ENCODE measurements at places on chromosomes 2 and 18. TPM values are rescaled to one million over a fixed set of nuclear protein-coding genes. Genes with fewer than 3 reads are reported as not detected.

CCBE1 gene
- total RNA-seq = 0.27 TPM

DNA sequence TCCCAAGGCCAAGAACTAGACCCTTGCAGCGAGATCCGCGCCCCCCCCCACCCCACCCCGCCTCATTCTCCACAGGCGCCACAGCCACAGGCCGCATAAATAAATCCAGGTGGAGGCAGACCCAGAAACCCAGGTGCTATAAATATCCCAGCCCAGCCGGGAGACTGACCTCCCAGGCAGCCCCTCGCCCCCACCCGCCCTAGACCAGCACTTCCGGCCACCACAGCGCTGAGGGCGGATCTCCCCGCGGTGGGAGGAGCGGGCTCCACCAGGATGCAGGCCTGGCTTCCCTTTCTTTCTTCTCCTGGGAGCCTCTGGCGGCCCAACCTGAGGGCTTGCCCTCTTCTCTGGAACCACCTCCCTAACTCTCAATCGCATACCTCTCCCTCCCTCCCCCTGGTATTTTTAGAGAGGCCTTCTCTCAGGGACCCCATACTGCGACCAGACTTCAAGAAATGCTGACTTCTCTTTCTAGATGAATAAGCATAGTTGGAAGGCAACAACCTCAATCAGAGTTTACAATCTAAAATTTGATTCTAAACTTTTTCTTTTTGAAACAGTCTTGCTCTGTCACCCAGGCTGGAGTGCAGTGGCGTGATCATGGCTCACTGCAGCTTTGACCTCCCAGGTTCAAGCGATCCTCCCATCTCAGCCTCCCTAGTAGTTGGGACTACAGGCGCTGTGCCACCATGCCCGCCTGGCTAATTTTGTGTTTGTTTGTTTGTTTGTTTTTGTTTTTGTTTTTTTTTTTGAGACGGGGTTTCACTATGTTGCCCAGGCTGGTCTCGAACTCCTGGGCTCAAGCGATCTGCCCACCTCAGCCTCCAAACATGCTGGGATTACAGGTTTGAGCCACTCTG, 55.0 kb downstream of the PKDCC start:
- H3K4me1 ChIP-seq = peaks cover 15% of the 10 kb centered on the region
- peak overlapping the region; percentile 73 for H3K27ac ChIP-seq
- peak; percentile 68 for DNase-seq
- H3K27me3 ChIP-seq = no peaks in the 10 kb centered on the region

DNA sequence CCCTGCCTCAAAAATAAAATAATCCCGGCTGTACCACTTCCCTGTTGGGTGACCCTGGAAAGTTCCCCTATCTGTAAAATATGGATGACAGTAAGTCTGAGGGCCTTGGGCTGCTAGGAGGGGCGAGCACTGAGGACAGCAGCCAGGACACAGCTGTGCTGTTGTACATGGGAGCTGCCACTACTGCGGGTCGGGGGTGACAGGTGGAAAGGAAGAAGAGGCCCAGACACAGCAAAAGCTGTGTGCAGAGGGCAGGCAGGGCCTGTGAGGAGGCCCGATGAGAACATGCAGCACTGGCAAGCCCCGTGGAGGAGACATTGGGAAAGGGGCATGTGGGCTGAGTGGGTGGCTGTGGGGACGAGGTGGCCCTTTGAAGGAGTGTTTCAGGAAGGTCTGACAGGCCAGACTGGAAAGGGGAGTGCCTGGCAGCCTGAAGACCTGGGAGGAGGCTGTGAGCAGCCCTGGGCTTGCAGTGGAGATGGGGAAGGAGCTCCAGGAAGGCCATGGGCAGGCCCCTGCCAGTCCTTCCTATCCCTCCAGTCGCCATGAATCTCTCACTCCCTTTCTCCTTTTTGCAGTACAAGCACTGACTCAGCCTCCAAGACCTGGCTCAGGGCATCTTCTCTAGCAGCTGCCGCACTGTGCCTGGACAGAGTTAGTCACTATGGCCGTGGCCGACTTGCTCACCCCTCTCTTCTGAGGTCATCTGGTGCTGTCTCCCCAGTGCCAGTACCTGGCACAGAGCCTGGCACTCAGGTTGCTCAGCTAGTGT, 28.9 kb upstream of the SEMA4C start:
- H3K27me3 ChIP-seq = no peaks in the 10 kb centered on the region
- peaks cover 10% of the 10 kb centered on the region for H3K4me1 ChIP-seq

- H3K36me3 ChIP-seq = no peaks in the 10 kb centered on the region
- no peaks in the 10 kb centered on the region for H3K27me3 ChIP-seq
- no peak overlapping the region for H3K4me3 ChIP-seq
- DNase-seq = no peak
- H3K4me1 ChIP-seq = peaks cover 7% of the 10 kb centered on the region
Measured at GRCh38 chr2:73063909-73064875, 7.3 kb downstream of the SFXN5 start.

- no peak overlapping the region for H3K27ac ChIP-seq
- H3K27me3 ChIP-seq = no peaks in the 10 kb centered on the region
- H3K4me1 ChIP-seq = no peaks in the 10 kb centered on the region
- no peak overlapping the region for H3K4me3 ChIP-seq
Measured at GRCh38 chr2:170155723-170156253, 22.2 kb upstream of the MYO3B start.

DNA sequence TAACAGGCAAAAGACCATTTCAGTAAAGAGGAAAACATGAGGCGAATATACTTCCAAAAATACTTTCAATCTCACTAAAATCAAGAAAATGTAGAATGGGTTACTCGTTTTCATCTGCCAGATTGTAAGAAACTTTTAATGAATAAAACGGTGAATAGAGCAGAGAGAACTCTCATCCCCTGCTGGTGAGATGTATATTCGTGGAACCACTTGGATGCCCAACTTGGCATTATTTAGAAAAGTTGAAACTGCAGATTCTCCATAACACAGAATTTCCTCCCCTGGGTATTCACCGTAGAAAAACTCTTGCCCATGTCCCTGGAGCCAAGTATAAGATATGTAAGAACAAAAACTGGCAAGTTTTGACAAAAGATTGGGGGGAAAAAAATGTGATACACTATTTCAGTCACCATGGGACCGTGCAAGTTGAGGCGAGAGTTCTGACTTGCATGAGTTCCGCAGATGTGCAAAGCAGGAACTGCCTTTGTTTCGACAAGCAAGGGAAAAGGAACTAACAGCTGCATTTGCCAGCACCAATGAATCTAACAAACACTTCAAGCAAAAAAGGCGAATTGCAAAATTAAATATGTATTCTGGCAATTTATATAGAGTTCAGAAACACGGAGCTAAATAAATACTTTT, 14.8 kb downstream of the TIMM21 start:
- DNase-seq = no peak
- H3K27ac ChIP-seq = no peak overlapping the region
- H3K4me1 ChIP-seq = no peaks in the 10 kb centered on the region

GRCh38 chr18:52216666-52217065, 123.3 kb upstream of the DCC start:
- H3K4me1 ChIP-seq = no peaks in the 10 kb centered on the region
- no peaks in the 10 kb centered on the region for H3K27me3 ChIP-seq
- no peak overlapping the region for H3K4me3 ChIP-seq
- no peak for DNase-seq
- no peaks in the 10 kb centered on the region for H3K36me3 ChIP-seq

DNA sequence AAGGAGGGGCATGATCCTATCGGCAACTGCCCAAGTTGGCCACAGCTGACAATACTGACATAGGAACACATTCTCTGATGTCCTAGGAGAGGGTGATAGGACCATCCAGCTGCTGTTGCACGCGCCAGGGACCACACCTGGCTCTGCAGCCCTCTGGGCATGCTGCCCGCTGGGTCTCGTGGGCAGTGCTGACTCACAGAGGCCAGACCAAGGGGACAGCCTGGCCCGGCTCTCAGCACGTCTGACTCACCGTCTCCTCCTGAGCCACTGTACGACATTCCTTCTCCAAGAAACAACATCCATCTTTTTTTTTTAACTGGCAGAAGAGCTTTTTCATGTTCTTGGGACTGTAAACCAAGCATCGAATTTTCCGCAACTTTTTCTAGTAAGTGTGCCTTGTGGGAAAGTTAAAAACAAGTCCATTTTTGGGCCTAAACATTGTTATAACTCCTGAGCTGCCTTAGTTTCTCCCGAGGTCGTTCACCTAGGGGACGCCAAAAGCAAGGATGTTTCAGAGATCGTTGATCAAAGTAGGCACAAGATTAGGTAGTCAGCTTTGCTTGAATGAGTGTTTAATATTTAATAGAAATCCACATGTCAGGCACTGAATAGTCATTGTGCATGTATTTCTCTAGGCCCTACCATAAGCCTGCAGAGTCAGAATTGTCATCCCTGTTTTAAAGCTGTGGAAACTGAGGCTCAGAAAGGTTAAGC, 100.3 kb downstream of the TTC32 start:
- no peaks in the 10 kb centered on the region for H3K27me3 ChIP-seq
- no peak overlapping the region for H3K27ac ChIP-seq
- no peak overlapping the region for H3K4me3 ChIP-seq
- H3K36me3 ChIP-seq = no peaks in the 10 kb centered on the region
- no peaks in the 10 kb centered on the region for H3K4me1 ChIP-seq
